EH (cell line): ENCODE measurements at places on chromosomes 3 and 15.
A peak's percentile ranks its signal among the peaks of the same experiment; 100 is the strongest.

- peak; percentile 38 for DNase-seq
Observed at GRCh38 chr15:82647045-82647834, at the start of gene CPEB1. Gene CPEB1 (minus strand): TSS chr15:82647363. CDS start chr15:82628459, 18,904 bp downstream.

DNA sequence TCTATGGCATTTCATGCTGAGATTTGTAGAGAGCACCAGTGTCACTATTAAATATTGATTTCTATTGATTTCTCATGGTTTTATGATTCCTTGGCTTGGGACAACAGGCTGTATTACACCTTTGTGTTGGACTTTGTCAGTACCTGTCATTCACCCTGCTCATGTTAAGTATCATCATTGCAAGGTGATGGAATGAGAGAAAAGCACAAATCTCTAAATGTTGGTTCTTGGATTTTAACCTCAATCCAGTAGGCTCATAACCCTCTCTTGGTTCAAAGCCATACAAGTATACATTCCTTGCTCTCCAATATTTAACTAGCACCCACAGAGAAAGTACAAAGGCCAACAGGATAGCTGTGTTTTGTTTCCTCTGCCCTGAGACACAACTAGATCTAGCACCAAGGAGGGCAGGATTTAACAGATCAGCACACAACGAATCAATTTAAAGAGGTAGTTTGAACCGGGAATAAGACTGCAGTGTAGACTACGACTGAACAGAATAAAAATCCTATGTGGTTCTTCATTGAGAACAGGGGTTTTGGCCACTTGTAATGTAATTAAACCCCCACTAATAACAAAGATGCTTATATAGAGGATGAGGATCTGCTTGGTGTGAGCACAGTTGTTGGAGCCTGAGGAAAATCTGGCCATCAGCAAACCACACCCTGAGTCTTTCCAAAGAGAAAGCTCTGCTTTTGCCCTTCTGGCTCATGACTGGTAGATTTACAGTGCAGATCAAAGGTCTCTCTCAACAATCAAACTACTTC, 78.0 kb upstream of the TNFSF10 start:
- no peak for DNase-seq

DNA sequence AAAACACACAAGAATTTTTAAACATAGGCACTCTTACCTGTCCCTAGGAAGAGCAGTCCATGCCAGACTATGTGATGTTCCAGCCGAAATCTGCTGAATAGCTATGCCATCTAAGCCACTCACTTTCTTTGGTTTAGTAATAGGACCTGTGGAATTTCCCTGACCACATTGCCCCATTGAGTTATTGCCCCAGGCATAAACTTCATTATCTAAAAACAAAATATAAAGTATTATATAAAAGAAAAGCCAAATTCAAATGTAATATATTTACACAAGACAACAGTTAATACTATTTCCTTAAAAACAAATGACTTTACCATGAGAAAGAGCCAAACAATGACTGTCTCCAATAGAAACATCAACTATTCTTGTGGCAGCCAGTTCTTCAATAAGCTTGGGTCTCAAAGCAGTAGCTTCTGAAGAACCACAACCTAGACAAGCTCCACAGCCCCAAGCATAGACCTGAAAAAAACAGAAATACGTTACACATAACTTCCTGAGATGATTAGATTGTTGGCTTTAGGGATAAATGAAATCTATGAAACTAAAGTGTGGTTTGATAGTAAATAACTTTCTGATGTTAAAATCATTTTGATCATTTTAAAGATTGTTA, 84.3 kb downstream of the HERC1 start:
- DNase-seq = peak; percentile 31

DNA sequence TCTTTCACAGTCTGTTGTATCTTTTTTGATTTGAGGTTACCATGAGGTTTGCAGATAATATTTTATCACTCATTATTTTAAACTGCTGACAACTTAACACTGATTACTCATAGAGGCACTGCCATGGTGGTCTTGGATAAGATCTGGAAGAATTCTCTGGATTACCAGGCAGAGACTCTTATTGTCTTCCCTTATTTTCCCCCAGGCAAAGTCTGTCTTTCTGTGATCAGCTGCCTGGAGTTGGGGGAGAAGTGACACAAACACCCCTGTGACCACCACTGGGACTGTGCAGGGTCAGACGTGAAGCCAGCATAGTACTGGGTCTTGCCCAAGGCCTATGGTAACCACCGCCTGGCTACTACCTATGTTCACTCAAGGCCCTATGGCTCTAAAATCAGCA, 4.7 kb downstream of the PATL2 start:
- no peak for DNase-seq

DNA sequence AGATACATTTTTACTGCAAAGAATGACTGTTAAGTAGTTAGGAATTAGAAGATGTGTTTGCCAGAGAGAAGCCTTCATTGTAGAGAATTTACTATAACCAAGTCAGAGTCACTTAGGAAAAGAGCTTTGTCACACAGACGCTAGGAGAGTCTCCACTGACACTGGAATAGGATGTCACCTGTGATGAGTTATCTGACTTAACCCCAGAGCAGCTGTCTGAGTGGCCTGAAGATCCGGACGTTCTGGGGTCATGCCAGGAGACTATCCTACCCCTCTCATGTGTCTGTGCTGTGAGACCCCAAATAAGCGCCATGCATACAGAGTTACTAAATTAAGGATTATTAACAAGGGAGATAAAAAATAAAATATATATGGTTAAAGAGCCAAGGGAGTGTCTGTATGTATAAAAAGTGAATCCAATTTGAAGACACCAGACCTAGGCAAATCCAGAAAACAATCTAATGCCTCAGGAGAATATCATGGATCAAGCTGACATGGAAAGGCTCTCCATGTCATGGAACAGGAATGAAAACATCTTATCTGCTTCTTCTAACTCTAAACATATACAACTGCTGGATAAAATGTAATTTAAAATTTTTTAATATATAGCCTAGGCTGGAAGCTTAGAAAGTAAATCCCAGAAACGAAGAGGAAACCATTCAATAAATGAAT, 43.5 kb downstream of the ITGB5 start:
- DNase-seq = no peak

DNA sequence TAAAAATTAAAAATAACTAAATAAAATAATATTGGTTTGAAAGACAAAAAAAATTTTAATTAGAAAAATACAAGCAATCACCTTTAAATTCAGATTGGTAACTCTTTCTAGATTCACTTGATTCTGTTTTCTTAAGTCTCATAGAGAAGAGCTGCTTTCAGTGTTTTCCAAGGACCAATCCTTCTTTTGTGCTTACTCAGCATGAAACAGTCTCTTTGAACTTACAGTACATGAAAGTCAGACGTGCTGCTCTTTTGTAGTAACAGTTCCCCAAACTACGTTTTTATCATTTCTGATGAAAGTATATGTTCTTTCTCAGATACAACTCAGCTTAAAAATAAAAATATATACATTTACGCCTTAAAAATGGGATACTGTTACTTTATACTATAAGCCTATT, 171.9 kb upstream of the CCDC54 start:
- no peak for DNase-seq

DNA sequence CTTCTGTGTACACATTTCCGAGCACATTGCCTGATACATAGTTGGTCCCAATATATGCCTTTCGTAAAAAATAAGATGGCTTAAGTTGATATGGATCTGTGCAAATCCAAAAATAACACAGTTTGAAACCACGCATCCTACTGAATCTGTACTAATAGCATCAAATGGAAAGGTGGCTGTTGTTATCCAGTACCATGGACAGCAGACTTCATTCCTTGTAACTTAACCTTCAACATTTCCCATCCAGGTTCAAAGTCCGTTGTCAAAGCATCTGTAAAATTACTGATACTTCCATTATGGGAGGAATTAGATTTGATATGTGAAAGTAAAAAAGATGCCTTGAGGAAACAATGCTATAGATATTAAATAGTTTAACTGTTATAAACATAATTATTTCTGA, 65.5 kb upstream of the C3orf49 start:
- peak; percentile 48 for DNase-seq

DNA sequence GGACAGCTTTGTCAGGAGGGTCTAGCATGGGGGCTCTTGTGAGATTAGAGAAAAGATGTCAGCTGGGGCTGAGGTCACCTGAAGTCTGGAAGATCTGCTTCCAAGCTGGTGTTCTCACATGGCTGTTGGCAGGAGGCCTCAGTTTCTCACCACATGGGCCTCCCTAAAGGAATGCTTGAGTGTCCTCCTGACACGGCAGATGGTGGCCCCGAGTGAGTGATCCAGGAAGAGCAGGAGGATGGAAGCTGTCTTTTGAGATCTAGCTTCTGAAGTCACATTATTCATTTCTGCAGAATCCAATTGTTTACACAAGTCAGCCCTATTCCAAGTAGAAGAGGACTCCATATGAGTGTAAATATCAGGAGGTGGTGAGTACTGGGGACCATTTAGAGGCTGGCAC, 344.0 kb upstream of the PROK2 start:
- DNase-seq = no peak

DNA sequence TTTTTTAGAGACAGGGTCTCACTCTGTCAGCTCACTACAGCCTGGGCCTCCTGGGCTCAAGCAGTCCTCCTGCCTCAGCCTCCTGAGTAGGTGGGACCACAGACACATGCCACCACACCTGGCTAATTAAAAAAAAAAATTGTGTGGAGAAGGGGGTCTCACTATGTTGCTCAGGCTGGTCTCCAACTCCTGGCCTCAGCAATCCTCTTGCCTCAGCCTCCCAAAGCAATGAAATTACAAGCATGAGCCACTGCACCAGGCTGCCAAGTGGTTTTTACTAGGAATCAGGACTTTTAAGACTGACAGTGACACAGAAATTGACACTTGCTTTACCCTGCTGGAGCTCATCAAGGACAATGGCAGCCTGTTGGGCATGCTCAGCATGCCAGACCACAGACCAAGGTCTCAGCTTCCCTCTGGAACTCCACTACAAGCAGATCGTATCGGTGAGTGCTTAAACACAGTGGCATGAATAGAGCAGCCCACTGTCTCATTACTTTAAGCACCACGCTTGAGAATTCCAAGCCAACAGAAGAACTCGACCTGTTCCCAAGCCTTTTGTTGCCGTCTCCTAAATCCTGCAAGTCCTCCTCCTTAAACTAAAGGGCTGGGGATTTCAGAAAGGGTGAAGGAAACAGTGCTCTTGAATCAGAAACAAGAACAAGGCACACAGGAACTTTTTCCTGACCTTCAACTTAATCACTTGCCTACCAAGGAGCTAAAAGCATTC, 41.4 kb downstream of the EOMES start:
- no peak for DNase-seq

DNA sequence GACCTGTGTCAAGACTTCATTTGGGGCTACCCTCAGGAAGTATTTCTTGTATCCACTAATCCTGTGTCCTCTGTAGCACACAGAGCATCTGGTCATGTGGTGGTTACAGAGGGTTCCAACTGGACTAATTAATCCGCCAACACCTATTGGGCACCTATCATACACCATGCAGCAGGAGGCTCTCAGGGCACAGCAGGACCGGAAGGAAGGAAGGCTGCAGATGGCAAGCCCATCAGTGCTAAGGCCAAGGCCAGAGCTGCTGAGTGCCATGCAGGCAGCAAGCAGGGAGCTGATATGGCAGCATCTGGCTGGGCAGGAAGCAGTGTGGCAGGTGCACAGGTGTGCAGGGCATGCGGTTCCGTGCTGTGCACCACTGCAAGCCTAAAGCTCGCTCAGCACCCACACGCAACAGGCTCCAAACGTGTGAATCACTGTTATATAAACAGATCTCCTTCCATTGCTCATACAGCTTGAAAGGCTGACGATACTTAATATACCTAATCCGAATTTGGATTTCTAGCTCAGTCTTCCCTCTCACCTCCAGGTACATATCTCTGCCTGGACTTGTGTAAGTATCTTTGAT, 64.4 kb upstream of the SNRPA1 start:
- DNase-seq = peak; percentile 18

GRCh38 chr3:178602856-178603255, 66.6 kb downstream of the KCNMB2 start:
- no peak for DNase-seq

DNA sequence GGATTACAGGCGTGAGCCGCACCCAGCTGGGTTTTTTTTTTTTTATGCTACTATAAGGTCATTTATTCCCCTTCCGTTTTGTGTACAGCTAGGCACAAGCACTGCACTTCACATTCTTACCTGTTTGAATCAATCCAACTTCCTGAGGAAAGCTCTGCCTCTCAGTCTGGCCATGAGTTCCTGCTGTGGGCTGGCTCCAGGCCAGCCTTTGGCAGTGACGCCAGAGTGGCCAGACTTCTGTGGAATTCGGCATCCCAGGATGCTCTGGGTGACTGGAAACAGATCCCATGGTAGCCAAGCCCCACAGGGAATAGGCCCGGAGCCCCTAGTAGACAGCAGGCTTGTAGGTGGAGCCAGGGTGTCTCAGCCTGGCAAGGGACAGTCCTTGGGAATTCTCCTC, 21.5 kb upstream of the TIMP4 start:
- peak; percentile 77 for DNase-seq

DNA sequence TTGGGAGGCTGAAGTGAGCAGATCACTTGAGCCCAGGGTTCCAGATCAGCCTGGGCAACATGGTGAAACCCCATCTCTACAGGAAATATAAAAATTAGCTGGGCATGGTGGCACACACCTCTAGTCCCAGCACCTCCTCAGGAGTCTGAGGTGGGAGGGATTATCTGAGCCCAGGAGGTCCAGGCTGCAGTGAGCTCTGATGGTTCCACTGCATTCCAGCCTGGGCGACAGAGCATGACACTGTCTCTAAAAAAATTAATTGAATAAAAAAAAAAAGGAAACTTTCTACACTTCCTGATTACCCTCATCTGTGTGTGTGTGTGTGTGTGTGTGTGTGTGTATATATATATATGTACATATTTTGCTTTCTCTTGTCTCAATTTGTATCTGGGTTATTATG, 31.4 kb downstream of the DIPK2A start:
- DNase-seq = no peak

GRCh38 chr3:9732080-9732739, 675 bp downstream of the BRPF1 start:
- peak; percentile 21 for DNase-seq

DNA sequence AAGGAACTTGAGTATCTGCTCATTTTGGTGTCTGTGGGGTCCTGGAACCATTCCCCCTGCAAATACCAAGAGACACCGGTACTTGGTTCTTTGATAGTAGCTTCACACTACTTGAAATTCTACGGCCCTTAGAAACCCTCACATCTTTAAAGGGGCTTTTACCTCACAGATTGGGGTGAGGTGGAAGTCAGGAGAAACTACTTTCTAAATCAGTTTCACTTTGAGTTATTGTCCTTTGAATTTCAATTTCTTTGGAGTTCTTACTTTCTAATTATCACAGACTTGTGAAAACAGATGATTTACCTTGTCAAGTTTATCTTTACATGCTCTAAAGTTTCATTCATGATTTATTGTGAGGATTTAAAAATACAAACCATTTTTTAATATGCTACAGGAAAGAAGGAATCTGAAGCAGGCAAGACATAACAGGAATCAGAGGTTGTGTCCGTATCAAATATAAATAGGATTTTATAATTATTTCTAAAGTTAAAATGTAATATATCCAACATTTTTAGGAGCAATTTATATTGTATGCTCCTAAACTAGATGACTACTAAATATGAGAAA, 98.9 kb downstream of the NEDD4 start:
- DNase-seq = no peak
